ENCODE measurements at places on chromosomes 7 and 10.

GRCh38 chr10:10294184-10294880, 723.3 kb upstream of the CELF2 start:
- no peak for DNase-seq

DNA sequence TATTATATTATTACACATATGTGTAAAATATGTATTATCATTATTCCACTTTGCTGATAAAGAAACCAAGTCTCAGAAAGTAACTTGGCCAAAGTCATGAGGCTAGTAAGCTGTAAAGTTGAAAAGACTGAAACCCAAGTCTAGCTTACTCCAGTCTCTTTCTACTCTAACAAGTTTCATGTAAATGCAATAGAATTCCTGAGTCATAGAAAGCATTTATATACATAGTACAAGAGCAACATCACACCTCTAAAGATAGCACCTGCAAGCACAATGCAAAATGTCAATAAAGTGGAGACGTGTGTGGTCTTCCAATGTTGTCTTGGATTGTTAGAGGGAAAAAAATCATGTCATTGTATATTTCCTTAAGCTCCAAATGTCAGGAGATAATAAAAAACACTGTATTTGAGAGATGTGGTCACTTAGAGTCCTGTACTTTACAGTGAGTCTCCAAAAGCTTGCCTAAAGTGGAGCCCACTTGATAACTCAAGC, 430.3 kb upstream of the NRP1 start:
- DNase-seq = no peak

DNA sequence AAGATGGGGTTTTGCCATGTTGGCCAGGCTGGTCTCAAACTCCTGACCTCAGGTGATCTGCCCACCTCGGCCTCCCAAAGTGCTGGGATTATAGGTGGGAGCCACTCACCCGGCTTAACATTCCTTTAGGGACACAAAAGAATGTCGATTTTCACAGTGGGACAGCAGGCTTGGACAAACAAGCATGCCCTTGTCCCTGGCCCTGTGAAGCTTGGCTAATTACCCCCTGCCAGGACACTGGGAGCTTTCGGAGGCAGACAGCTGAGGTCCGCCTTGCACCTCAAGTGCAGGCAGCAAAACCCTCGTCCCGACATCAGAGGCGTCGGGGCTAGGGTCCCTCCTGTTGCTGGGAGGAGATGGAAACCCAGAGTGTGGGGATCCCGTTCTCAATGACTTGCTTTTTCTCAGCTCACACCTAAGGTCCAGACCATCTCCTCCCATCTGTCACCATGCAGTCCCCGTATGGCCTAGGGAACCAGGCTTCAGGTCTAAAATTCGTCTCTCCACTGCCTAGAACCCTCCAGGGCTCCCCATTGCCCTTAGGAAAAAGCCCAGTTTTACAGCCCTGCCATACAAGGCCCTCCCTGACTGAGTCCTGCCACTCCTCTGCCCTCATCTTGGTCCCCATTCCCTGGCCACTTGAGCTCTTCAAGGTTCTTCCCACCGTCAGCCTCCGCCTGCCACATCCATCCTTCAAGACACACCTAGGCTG, 6.3 kb upstream of the CLIP2 start:
- no peak for DNase-seq

DNA sequence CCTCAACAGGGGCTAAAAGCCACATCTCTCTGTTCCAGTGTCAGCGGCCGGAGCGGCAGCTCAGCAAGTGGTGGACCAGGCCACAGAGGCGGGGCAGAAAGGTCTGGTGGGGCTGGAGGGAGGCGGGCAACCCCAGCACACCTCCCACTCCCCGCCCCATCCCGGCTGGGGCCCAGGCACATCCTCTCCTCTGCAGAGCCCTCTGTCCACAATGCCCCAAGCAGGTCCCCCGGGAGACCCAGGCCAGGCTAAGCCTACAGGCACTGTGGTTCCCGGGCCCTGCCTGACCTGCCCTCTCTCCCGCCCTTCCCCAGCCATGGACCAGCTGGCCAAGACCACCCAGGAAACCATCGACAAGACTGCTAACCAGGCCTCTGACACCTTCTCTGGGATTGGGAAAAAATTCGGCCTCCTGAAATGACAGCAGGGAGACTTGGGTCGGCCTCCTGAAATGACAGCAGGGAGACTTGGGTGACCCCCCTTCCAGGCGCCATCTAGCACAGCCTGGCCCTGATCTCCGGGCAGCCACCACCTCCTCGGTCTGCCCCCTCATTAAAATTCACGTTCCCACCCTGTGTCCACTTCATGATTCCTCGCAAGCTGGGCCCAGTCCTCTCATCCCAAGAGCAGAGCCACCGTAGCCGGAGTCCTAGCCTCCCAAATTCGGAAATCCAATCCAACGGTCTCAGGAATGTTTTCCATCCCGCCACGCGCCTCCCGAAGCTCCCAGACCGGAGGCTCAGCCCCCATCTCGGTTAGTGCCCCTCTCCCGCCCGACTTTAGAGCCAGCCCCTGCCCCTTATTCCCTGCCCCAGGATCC, 2.1 kb downstream of the ADIRF start:
- no peak for DNase-seq

DNA sequence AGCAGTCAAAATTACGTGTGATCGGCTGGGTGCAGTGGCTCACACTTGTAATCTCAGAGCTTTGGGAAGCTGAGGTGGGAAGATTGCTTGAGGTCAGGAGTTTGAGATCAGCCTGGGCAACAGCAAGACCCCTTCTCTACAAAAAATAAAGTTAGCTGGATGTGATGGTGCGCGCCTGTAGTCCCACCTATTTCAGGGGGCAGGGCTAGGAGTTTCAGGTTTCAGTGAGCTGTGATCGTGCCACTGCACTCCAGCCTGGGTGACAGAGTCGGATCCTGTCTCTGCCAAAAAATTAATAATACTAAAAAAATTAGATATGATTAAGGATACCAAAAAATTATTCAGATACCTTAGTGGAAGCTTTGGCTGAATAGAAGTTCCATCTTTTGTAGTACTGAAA, 136.4 kb downstream of the SDK1 start:
- DNase-seq = peak; percentile 23

DNA sequence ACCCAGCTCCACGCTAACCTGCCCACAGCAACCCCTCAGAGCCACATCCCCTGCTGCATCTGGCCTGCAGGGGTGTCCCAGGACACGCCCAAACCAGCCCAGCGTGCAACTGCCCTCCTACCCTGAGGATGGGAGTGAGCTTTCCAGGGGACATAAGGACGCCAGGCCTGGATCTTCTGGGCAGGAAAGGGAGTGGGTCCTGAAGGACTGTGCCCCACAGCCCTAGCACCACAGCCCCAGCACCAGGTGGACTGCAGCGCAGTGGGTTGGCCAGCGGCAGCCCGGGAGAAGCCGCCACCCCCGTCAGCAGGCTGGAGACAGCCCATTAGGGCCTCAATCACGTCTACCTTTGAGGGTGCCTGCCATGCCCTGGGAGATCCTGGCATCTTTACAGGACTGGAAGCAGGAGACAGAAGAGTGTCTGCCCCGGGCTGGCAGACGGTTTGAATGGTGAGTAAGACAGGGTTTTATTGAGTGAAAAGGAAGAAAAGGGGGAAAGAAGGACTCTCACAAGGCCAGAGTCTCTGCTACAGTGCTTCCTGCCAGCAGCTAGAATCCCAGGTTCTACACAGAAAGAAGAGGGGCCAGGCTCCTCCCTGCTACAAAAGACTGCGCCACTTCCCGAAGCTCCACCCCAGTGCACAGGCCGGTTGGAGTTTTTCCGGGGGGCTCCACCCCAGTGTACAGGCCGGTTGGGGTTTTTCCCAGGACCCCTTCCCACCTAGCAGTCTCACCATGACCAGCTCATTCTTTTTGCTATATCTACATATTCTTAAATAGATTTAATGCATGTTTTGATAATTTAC, 69.8 kb upstream of the KCTD7 start:
- DNase-seq = peak; percentile 45

DNA sequence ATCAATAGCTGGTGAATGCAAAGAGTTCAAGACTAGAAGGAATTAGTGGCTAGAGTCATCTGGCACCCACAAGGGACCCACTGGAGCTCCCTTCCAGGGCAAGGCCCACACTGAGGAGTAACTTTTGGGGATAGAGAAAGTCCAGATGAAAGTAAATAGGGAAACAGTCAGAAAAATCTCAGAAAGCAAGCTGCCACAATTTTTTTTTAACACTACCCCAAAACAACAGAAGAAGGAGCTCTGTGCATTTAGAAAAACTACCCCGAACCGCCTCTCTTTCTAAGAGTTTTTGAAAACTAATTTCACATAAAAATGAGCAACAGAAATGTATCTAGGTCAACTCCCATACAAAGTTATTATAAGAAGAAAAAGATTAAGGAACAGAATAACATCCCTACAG, 42.2 kb downstream of the AOAH start:
- no peak for DNase-seq

Measured in astrocyte of the hippocampus (primary cell).